ENCODE measurements at places on chromosomes 4 and X. TPM values are rescaled to one million over a fixed set of nuclear protein-coding genes. Genes with fewer than 3 reads are reported as not detected.

Gene JAKMIP1
- total RNA-seq, result 0.37 TPM

Gene TREX2
- 0.63 TPM for total RNA-seq

Gene IL13RA2
- total RNA-seq, result 0.32 TPM

Gene XK
- 2.8 TPM for total RNA-seq

Gene SH3BP2
- 62.1 TPM for total RNA-seq

GRCh38 chrX:129876771-129877305, 29.1 kb upstream of the UTP14A start:
- no peak for DNase-seq

DNA sequence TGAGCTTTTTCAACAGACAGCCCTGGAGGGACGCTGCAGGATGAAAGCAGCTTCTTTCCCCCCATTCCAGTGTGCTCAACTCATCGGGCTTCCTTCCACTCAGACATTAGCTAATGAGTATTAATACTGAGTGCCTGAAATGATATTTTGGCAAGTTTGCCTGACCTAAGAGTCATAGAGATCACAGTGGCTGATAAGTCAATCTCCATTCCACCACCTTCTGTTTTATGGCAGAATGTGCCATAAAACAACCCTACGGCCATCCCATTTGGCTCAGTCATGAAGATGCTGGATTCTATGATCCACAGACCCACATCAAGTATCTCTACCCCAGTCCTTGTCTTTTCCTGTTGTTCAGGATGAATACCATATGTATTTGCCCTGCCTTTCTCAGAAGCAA, 48.3 kb upstream of the MAB21L2 start:
- no peak for DNase-seq

DNA sequence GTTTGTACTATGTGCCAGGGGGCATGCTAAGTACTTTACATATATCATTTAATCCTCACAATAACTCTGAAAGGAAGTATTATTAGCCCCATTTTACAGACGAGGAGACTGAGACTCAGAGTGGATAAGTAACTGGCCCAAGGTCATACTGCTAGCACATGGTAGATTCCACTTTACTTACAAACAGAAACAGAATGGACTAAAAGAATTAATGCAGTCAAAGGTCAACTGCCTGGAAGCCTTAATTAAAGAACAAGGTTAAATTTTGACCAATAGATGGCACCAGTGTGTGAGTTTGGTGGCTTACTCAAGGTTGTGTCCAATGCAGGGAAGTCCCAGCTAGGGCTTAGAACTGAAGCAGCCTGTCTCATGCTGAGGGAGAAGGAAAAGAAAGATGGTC, 4.7 kb downstream of the RIPPLY1 start:
- DNase-seq, result peak; percentile 22

- DNase-seq, result peak; percentile 65
These were observed 223.1 kb upstream of the DMD start for GRCh38 chrX:33434256-33435092.

GRCh38 chr4:156694413-156694812, 277.2 kb downstream of the PDGFC start:
- DNase-seq, result no peak
